ENCODE measurements at places on chromosomes 7 and 10. TPM values are rescaled to one million over a fixed set of nuclear protein-coding genes. Genes with fewer than 3 reads are reported as not detected.

DNA sequence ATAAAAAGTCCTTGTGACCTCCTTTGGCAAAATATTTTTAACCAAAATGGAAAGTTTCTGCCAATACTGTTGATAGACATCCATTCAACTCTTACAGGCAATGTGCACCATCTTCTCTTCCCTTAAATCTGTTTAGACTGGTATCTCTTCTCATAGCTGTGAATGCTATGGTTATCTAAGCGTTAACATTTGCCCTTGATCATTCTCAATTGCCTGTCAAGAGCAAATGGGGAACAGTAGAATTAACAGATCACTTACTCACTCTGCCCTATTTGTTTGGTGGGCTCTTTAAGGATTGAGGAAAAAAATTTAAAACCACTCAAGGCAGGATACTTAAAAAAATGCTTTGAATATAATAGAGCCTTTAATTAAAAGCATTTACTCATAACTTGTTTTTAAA, 808.4 kb downstream of the NXPH1 start:
- no peaks in the 10 kb centered on the region for H3K27me3 ChIP-seq
- no peak overlapping the region for H3K27ac ChIP-seq
- no peaks in the 10 kb centered on the region for H3K36me3 ChIP-seq
- no peak overlapping the region for H3K4me3 ChIP-seq

- H3K27me3 ChIP-seq: no peaks in the 10 kb centered on the region
- no peaks in the 10 kb centered on the region for H3K36me3 ChIP-seq
- no peak overlapping the region for H3K4me3 ChIP-seq
- no peak overlapping the region for H3K27ac ChIP-seq
- H3K4me1 ChIP-seq: no peaks in the 10 kb centered on the region
These were observed 75.9 kb downstream of the BUB3 start for GRCh38 chr10:123229927-123230630.

Gene FAM237B
- total RNA-seq: not detected

Gene TSPAN33
- total RNA-seq: 25.7 TPM

GRCh38 chr10:79088176-79088575, 19.4 kb downstream of the ZMIZ1 start:
- peaks cover 29% of the 10 kb centered on the region for H3K4me1 ChIP-seq
- no peaks in the 10 kb centered on the region for H3K27me3 ChIP-seq
- no peaks in the 10 kb centered on the region for H3K36me3 ChIP-seq
- no peak overlapping the region for H3K27ac ChIP-seq
- no peak for DNase-seq
- H3K4me3 ChIP-seq: no peak overlapping the region

- no peak for DNase-seq
- H3K27me3 ChIP-seq: no peaks in the 10 kb centered on the region
- no peak overlapping the region for H3K27ac ChIP-seq
- no peaks in the 10 kb centered on the region for H3K36me3 ChIP-seq
- H3K4me1 ChIP-seq: peaks cover 13% of the 10 kb centered on the region
- H3K4me3 ChIP-seq: no peak overlapping the region
These were observed 48.5 kb downstream of the CPEB3 start for GRCh38 chr10:92242380-92242779.

DNA sequence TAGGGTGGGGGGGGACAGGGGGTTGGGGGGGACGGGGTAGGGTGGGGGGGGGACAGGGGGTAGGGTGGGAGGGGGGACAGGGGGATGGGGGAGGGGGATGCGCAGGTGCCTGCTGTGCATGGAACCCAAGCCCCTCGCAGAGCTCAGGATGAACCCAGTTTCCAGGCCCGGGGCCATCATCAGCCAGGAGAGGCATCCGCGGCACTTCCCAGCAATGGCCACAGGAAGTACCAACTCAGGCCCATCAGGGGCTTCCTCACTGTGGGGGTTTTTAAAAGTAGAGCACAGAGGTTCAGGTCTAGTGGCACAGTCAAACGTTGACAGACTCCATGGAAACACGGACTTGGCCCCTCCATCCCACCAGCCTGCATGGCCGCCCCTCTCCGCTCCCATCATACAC, 172.7 kb downstream of the DIP2C start:
- H3K4me1 ChIP-seq: peaks cover under 1% of the 10 kb centered on the region
- H3K4me3 ChIP-seq: no peak overlapping the region
- no peak overlapping the region for H3K27ac ChIP-seq

Gene LRRC17
- total RNA-seq: 9.7 TPM

DNA sequence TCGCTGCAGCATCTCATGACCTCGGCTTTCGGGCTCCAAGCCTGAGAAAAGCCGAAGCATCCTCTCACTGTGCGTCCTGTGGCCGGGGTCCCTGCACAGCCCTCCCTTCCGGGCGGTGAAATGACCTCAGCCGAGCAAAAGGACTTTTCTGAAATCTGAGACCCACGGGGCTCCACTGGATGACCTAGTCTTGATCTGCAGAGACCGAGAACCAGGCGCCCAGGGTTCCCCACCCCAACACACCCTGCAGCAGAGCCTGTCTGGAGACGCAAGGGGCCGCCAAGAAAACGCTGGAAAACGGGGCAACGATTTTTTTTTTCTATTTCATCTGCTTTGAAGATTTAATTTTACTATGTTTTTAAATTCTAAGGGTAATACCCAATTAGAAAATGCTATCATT, 31.7 kb downstream of the NPS start:
- no peaks in the 10 kb centered on the region for H3K27me3 ChIP-seq
- H3K36me3 ChIP-seq: no peaks in the 10 kb centered on the region
- H3K27ac ChIP-seq: no peak overlapping the region
- DNase-seq: no peak

DNA sequence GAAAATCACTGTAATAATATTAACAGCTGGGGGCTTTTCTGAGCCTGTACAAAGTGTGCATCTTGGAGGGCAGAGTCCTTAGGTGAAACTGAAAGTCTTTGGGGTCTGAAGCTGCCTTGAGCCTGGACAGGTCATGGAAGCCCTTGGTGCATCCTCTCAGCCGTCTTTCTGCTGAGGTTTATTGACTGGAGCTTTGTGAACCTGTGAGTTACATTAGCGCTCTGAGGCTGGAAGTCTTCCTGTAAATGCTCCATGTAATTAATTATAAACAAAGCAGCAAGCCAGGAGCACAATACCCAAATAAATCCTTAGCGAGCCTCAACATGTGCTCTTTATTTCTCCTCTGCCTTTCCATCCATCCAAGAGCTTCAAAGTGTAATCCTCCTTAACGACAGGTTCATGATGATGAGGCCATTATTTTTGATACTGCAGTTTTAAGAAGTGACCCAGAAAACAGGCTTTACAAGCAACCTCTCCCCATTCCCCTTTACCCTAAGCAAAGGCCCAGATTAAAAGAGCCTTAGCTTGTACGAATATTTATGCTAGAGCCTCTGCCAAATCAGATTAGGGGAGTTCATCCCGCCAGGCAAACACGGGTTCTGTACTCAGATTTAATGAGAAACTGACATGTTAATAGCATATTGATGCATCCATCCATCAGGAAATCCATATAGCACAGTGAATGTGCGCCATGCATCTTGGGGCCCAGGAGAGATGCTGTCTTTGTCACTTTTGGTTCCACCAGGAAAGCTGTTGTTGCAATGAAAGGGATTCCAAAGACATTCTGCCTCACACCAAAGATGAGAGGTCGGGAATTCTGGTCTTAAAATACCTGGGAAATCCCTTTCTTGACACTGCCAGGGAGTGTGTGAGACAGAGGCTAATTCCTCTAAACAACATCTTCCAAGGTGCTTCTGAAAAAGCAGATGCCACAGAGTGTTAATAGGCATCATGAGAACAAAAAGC, 118.1 kb downstream of the ANLN start:
- no peaks in the 10 kb centered on the region for H3K27me3 ChIP-seq
- no peak for DNase-seq
- H3K4me1 ChIP-seq: no peaks in the 10 kb centered on the region
- no peaks in the 10 kb centered on the region for H3K36me3 ChIP-seq
- H3K4me3 ChIP-seq: no peak overlapping the region

DNA sequence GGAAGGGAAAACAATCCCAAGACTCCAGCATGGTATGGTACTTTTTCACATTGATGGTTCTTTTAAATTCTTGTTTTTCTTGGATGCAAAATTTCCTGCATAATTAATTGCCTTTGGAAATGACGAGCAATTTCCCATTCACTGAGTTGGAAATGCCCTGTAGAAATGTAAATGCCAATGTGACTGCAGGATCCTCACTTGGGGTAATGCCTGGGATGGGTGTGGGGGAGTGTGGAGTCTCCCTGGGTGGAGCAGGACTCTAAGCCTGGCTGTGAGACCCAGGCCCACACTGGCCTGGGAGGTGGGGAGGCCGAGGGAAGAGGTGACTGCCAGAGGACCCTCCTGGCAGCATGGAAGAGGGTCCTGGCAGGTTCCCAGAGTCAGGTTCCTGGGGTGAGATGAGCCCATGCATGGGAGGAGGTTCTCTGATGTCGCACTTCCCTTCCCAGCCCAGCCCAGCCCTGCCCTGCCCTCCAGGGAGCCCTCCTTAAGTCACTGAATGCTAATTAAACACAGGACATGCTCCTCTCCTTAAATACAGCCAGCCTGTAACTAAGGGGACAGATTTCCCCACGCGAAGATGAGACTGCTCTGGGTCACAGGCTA, 157.9 kb downstream of the GFRA1 start:
- H3K36me3 ChIP-seq: no peaks in the 10 kb centered on the region
- no peaks in the 10 kb centered on the region for H3K4me1 ChIP-seq
- no peak overlapping the region for H3K27ac ChIP-seq
- no peaks in the 10 kb centered on the region for H3K27me3 ChIP-seq
- no peak for DNase-seq
- H3K4me3 ChIP-seq: no peak overlapping the region

Gene GIMAP7
- total RNA-seq: 7.4 TPM

- peaks cover 5% of the 10 kb centered on the region for H3K4me1 ChIP-seq
- H3K27me3 ChIP-seq: no peaks in the 10 kb centered on the region
- H3K4me3 ChIP-seq: no peak overlapping the region
- no peak for DNase-seq
These were observed 139.2 kb downstream of the FAM53B start for GRCh38 chr10:124605001-124605370.

DNA sequence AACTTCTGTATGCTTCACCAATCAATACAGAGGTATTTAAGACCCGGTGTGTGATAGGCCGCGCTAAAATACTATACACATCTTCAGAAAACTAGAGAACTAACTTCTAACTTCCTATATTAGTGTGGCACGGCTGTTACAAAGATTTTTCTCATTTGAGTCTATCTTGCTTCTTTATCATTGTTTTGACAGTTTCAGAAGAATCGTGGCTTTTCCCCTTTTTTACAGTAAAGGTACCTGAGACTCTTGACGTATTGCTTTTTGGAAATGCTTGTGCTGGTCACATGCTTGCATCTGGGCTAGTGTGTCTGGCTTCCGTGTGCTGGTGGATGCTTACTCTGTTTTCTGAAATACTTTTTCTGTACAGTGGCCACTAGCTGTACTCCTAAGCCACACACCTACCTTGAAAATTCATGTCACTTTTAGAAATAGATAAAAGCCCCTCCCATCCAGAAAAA, 12.7 kb downstream of the IKZF1 start:
- H3K27ac ChIP-seq: no peak overlapping the region
- H3K4me3 ChIP-seq: no peak overlapping the region
- H3K36me3 ChIP-seq: no peaks in the 10 kb centered on the region
- no peak for DNase-seq

Gene TBC1D12
- 23.1 TPM for total RNA-seq

Gene RASA4B
- 11.5 TPM for total RNA-seq

GRCh38 chr10:101075775-101076174, 14.0 kb downstream of the KAZALD1 start:
- no peak overlapping the region for H3K4me3 ChIP-seq
- H3K27me3 ChIP-seq: no peaks in the 10 kb centered on the region
- no peak overlapping the region for H3K27ac ChIP-seq
- H3K4me1 ChIP-seq: no peaks in the 10 kb centered on the region

Gene NPC1L1
- 0.55 TPM for total RNA-seq

DNA sequence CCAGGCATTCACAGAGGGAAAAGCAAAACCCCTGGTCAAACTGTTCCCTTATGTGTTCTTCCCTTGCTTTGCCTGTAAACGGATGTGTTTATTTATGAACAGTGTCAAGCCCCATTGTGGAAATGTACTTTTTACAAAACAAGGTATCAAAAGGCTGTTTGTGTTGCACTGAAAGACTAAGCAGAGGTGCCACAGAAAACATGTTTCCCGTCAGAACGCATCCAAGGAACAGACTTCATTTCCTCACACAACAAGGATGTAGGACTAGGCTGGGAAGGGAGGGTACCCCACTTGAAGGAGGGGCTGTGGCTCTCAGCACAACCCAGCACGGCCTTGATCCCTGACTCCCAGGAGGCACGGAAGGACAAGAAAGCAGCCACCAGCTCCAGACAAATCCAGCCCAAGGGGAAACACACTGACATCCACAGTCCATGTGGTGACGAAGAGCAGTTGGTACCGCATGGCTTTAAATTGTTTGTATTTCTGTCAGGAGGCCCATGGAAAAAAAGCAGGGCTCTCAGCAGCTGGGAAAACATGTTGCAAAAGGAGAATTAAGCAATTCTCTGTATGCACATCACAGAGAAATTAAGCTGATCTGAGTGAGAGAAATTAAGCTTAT, 85.6 kb downstream of the RNF216 start:
- H3K4me1 ChIP-seq: peaks cover 99% of the 10 kb centered on the region
- H3K27ac ChIP-seq: peak overlapping the region; percentile 61
- DNase-seq: peak; percentile 57
- no peaks in the 10 kb centered on the region for H3K36me3 ChIP-seq
- H3K4me3 ChIP-seq: no peak overlapping the region

DNA sequence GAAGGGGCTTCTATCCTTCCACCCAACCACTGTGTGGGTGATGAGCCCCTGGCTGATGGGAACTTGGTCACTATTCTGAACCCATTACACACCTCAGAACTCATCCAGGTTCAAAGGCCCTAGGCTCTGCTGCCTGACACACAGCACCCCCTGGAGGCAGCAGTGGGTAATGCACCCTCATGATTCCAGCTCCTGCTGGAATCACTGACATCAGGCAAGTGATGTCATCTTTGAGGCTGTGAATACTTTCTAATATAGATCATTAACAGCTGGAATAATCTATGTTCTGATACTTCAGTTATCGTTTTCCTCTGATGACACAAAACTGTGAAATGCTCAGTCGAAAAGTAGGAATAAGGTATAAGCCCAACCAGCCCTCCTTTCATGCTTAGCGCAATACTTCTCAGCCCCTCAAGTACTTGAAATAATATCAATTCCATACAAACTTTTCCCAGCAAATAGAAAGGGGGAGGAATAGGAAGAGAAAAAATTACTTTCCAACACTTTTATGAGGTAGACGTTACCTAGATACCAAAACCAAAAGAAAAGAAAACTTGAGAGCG, 7.5 kb upstream of the RBP3 start:
- H3K27ac ChIP-seq: no peak overlapping the region
- no peaks in the 10 kb centered on the region for H3K27me3 ChIP-seq
- no peak overlapping the region for H3K4me3 ChIP-seq
- H3K4me1 ChIP-seq: no peaks in the 10 kb centered on the region
- peak; percentile 84 for DNase-seq

Data from testis (tissue), 5 donors.